ENCODE measurements at places on chromosomes 5 and 9.

GRCh38 chr5:139088024-139088423, 110.1 kb downstream of the SIL1 start:
- DNase-seq: no peak

GRCh38 chr5:109862301-109862700, 172.6 kb downstream of the MAN2A1 start:
- DNase-seq: no peak

DNA sequence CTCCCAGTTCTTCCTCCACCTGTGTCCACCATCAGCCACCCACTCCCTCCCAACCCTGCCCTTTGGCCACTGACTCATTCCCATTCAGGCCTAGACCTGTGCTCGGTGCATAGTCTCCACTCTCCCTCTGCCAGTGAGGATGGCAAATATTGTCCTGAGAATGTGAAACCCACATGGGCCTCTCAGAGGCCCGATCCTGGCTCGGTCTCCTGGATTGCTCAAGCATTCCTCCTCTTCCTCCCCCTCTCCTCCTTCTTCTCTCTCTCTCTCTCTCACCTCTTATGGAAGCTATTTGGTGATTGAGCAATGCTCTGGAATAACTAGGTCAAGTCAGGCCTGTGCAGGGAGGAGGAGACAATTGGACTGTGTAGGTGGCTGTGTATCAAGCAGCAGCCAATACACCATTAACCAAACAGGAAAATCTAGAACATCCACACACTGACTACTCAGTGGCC, 99.9 kb downstream of the KLF4 start:
- peak; percentile 97 for DNase-seq

- no peak for DNase-seq
Measured at GRCh38 chr5:177169271-177169670, 35.7 kb downstream of the NSD1 start.

DNA sequence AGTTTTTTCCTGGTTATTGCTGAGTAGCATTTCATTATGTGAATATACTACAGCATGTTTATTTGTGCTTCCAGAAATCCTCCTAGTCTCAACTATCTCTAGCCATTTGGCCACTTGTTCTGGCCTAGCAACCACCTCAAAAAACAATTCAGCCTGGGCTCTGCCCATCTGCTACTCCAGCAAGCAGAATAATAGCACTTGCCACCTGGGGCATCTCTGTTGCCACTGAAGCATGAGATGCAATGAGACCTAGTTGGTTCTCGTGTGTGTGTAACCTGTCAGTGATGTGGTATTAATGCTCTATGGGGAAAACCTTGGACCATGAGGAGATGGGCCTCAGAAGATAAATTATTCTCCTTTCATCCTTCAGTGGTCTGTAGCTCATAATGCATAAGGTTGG, 129.5 kb downstream of the RNF180 start:
- DNase-seq: no peak

DNA sequence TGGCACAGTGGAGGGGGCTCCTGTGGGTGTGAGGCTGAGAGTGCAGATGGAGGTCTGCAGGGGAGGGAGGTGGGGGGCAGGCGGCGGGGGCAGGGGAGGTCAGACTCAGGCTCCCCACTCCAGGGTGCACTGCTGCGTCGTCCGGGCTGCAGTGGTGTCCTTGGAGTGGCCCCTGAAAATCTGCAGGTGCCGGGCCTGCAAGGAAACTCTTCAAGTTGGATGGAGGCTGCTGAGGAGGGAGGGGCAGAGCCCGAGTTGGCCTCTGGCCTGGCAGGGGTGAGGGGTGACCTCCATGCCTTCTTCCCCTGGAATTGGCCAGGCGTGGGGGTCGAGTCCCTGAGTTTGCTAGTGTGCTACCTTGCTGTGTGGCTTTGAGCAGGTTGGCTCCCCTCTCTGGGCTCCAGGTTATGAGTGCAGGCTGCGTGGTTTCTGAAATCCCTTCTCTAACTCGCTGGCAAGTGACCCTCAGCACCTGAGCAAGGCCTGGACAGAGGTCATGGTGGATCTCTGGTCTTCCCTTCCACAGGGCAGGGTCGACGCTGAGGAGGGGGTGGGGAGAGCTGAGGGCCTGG, 888 bp downstream of the ADAMTSL2 start:
- DNase-seq: no peak

DNA sequence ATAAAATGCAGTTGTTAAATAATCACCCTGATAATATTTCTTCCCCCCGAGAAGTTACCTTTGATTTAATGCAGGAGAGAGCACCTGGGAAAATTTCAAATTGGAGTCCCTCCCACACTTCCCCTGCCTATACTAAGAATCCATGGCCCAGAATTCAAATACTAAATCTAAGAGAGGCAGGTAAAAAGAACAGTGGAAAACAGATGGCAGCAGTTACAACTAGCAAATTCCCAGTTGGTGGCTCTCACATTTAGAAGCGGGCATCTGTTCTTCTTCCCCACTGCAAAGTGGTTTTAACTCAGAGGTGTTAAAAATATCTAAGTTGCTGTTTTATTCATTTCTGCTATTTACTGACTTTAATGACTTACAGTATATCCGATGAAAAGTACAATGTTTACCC, 210.4 kb upstream of the ELAVL2 start:
- no peak for DNase-seq

GRCh38 chr9:137985637-137986071, 108.1 kb downstream of the CACNA1B start:
- DNase-seq: no peak

GRCh38 chr5:63145167-63145566, 566.5 kb downstream of the LRRC70 start:
- no peak for DNase-seq

GRCh38 chr9:127356906-127357305, 40.1 kb upstream of the SLC2A8 start:
- DNase-seq: no peak

DNA sequence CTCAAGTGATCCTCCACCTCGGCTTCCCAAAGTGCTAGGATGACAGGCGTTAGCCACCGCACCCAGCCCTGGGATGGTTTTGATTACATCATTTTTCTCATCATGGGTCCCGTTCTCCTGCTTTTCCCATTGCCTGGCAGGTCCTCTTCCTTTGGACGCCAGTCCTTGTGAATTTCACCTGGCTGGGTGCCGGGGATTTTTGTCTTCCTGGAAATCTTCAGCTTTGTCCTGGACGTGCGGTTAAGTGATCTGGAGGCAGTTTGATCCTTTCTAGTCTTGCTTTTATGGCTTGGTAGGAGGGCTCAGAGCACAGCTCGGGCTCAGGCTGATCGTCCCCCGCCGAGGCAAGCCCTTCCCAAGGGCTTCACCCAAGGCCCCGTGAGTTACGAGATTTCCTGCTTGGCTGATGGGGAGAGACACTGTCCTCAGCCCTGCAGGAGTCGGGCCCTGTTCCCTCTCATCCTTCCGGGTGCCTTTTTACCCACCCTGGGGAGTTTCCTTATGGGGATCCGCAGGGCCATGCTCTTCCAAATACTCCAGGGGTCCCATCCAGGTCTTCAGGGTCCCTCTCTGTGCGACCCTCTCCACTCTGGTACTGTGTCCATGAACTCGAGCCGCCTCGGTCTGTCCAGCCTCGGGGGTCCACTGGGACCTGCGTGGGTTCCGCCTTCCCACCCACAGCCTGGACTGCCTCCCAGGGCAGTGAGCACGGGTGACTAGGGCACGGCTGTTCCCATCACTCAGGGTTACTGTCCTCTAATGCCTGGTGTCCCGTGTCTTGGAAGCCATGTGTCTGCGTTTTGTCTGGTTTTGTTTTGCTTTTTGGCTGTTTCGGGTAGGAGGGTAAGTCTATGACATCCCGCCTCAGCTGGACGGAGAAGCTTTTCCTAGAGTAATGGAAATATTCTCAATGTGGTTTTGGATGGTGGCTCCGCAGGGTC, 22.3 kb upstream of the EGFL7 start:
- no peak for DNase-seq

GRCh38 chr5:78327761-78328510, 32.5 kb upstream of the SCAMP1 start:
- peak; percentile 33 for DNase-seq

DNA sequence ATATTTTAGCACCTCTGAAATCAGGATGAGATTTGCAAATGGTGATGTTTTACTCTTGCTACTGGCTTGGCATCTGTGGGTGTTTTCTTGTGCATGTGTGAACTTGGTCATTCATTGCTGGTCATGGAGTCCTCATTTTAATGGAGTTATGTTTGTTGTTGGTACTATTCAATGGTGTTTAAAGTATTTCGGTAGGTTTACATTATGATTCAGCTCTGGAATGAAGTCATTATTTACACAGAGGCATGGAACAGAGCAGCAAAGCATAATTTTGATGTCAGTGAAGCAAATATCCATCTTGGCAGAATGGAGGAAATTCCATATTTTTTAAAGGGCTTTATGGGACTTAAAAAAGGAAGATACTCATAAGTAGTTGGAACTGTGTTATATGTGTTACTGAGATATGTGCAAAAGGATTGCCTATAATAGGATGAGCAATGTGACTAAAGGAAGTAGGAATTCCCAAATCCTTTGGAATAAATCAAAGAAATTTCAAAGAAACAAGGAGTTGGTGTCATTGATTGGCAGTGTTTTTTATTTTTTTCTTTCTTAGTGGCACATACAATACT, 147.4 kb downstream of the ACTBL2 start:
- DNase-seq: peak; percentile 54

DNA sequence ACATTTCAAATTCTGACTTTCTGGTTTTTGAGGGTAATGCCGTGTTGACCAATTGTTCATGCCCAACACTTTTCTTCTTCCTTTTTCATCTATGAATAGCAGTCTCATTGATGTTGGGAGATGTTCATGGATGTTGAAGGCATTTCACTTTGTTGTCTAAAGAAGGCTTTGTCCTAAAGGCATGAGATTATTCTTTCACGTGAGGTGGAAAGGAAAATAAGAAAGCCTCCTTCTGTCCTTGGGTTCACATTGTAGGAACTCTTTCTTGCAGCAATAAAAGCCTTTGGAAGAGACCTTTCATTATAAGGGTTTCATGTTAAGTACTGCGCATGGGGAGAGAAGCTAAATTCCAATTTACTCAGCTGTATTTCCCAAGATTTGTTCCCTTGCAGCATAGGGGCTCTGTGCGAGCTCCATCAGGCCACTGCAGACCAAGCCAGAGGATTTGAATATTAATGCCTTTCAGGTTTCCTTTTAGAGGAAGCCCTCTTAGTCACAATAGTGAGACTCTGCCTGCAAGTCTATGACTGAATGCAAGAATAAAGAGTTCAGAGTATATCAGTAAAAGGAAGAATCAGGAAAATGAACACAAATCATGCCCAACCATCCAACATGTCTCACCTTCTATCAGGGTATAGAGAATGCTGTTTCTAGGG, 274.6 kb downstream of the TMEM38B start:
- DNase-seq: no peak
